Stimulated activated CD8-positive, alpha-beta memory T cell treated with anti-CD3 and anti-CD28 coated beads, Interleukin-15, amount 100 ng/mL, for 24 hours (primary cell): ENCODE measurements at places on chromosomes 2 and 18.

- DNase-seq, result no peak
Measured at GRCh38 chr2:146817613-146818012, 1027.2 kb upstream of the ACVR2A start.

- no peak for DNase-seq
Measured at GRCh38 chr18:50928551-50928950, 39.3 kb upstream of the ELAC1 start.

DNA sequence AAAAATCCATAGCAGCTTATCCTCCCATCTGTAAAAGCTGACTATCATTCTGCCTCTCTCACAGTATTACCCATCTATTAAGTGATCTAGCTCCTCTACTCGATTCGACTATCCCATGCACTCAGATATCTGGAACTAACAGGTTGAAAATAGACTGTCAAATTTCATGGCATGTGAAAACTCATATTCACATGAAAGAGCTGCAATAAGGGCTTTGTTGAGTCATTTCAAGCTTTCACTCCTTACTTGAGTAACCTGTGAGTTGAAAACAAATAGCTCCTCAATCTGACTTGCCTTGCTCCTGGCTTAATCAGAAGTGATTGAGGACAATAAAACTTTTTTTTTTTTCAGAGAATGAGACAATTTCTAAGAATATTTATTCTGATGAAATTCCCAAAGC, 192.4 kb upstream of the ERBB4 start:
- DNase-seq, result no peak

GRCh38 chr2:222547083-222547482, 108.8 kb downstream of the FARSB start:
- DNase-seq, result no peak

- DNase-seq, result no peak
Measured at GRCh38 chr18:76459312-76459686, 35.7 kb downstream of the ZNF516 start.

- DNase-seq, result no peak
Measured at GRCh38 chr2:132604561-132604960, 65.4 kb downstream of the LYPD1 start.

DNA sequence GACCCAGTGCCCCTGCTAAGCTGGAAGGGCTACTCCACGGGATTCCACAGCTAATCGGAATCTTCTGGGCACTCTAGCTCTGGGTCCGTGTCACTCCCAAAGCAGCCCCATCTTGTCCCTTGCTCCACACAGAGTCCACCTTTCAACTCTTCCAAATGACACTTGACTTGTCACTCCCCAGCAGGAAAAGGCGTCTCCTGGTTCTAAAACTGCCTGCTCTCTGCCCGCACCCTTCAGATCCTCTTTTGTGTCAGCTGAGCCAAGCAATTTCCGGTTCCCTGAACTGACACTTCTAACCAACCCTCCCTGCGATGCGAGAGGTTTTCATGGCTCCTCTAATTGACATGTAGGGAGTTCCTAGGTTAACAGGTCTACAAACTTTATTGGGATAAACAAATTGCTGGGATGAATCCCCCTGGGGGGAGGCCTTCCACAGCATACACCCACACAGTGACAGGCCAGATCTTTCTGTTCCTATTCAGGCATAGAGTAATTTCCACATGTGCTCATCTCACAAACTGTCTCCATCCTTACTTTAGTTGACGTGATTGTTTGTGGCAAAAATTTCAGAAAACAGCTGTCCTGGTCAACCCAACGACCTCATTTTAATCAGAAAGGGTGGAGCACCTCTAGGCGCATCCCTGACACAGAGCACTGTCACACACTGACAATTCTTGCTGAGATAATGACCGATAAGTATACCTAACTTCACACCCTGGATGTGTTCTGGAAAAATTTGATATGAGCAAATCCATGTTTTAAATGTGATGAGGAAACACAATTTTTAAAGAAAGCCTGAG, 104.9 kb downstream of the RBMS1 start:
- DNase-seq, result no peak

DNA sequence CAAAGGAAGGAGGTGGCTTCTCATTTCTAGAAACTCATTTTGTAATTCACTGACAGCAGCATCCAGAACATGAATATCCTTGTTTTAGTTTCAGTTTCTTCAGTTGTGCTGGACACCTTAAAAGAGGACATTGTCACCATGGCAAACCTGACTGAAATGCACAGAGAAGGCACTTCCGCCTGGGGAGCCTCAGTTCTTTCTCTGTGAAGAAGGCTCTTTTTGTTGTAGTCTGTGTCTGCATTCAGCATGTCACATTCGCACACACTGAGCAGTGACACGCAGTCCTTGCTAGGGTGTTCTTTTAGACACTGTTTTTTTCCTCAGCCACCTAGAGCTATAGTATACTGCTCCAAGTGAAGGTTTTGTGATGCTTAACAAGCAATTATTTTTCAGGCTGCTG, 9.5 kb upstream of the RPRM start:
- DNase-seq, result no peak

DNA sequence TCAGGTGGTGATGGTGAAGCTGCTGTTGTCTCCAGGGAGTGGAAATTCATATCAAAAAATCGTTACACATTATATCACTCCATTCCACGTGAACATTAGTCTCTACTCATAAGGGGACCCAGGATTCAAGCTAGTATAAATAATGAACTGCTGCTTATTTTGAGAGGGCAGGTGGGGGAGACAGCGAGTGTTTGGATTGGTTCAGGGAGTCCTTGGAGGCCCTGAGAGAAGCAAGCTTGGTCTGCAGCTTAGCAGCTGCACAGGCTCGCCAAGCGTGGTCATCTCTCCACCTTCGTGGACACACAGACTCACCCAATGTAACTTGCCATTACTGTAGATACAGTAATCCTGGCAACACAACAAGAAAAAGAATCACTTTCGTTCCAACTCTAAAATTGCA, 177.6 kb downstream of the ZNF521 start:
- DNase-seq, result no peak

DNA sequence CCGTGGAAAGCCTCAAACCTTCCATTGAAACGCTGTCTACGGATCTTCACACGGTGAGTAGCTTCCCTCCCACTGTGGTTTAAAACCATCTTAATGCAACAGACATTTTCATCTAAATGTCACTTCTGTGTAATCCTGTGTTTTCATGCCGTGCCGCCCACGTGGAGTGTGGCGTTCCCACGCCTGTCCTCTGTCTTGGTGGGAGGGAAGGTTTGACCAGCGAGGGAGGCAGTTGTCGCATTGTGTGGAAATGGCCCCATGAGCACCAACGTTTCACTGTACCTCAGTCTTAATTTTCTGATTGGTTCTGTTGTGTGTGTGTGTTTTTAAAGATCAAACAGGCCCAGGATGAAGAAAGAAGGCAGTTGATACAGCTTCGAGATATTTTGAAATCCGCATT, 88.6 kb downstream of the ITGB1BP1 start:
- DNase-seq, result no peak

DNA sequence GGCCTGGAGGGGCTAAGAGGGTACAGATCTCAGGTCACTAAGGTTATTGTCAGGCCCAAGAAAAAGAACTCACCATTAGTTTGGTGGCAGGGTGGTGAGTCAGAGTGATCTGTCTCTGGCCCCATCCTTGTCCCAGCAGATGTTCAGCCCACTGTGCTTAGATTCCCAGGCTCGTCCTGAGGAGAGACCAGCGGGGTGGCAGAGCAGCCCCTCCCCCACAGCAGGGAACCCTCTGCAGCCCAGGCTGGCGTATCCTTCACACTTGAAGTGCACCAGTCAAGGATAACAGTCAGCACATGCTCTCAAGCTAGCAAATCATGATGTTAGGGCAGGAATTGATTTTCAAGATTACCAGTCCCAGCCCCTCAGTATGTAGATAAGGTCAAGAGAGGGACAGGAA, 43.1 kb downstream of the TMEM185B start:
- no peak for DNase-seq

DNA sequence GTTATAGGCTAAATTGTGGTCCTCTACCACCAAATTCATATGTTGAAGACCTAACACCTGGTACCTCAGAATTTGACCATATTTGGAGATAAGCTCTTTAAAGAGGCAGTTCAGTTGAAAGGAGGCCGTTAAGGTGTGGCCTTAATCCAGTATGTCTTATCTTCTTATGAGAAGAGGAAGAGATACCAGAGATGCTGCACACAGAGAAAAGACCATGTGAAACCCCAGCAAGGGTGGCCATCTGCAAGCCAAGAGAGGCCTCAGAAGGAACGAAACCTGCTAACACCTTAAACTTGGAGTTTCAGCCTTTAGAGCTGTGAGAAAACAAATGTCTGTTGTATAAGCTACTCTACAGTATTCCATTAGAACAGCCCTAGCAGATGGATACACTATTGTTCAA, 528.1 kb upstream of the DCC start:
- DNase-seq, result no peak

- no peak for DNase-seq
Measured at GRCh38 chr2:118123561-118124232, 35.4 kb downstream of the INSIG2 start.

DNA sequence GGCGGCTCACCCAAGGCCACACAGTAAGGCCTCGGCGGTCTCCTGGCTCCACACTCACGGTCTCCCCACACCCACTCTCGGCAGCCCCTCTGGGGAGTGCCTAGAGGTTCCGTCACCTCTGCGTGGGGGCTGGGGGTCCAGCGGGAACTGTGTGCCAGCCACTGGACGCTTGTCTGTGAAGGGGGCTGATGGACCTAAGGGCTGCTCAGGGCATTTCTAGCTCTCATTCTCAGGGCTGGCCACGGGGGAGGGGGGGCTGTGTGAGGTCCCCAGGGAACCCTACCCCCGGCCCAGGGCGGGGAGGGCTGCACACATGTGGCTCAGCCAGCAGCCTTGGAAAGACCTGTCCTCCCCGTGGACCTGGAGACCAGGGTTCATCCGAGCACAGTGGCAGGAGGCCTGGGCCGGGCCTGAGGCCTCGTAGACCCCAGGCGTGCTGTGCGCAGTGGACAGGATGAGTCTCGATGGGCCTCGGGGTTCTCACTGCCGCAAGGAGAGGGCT, 27.1 kb upstream of the ODC1 start:
- DNase-seq, result no peak

DNA sequence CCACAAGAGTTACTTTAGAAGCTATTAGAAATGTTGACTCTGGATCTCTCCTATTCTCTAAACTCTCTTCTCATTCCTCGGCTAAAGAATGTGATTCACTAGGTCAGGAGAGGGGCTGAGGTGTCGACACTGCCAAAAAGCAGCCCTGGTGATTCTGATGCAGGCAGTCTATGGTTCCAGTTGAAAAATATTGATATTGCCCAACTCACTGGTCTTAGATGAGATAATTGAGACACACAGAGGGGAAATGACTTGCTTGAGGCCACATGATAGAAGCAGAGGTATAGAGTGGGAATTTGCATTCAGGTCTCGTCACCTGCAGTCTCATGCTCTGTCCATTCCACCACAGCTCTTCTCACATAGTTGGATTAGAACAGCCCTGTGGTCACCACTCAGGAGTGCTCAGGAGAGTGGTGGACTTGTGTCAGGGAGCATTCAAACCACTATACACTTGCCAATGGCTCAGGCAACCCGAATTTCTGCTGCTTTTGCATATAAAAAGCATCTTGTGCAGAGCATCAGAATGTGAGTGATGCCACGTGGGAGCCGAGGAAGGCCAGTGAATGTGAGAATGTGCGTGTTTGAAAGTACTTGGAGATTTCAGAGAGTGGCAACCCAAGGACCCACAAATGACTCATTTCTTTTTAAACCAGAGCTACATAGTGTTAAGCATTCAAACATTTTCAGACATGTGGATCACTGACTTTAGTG, 65.1 kb upstream of the CTLA4 start:
- no peak for DNase-seq

DNA sequence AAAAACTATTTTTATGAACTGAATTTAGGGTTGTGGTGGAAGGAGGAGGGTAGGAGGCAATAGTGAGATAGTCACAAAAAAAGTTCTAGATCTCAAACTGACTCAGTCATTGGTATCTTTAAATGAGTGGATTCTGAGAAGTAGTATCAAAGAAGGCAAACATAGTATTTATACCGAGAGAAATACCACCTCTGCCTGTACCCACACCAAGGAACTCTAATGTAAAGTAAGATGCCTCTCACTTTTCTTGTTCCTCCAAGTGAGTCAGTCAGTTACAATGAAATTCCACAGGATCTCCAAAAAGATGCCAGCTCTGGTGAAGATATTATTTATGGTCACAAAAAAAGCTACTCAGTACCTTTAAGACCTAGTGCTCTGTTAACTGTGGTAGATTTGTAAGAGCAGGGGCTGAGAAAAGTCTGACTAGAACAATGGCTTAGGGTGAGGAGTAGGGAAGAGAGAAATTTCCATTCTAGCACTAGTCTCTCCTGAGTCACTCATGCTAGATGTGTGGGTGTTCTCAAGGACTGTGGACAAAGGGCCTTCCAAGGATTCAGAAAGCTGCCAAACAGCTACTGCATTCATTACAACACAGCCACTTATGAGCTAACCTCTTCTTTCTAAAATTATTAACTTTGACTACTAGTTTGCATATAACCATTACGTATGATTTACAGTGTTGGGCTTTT, 36.3 kb downstream of the YWHAQ start:
- no peak for DNase-seq

- DNase-seq, result no peak
Measured at GRCh38 chr2:169895294-169895985, 68.2 kb downstream of the UBR3 start.

DNA sequence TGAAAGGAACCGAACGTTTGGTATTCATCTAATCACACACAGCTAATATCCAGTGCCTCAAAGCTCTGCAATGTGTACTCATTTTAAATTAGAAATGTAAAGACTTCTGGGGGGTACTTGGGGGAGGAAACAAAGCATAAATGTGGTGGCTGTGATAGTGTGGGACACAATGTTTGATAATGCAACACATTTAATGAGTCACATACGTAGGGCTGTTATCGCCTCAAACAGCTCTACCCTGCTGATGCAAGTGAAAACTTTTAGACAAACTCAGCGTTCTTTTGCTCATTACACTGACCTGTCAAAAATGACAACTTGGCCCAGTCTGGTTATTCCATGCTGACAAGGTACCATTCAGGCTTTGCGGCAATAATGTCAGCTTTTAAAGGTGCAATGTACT, 1227.1 kb upstream of the CELF4 start:
- DNase-seq, result no peak

GRCh38 chr18:36821681-36822080, 7.1 kb downstream of the TPGS2 start:
- DNase-seq, result no peak

GRCh38 chr2:111975819-111976218, 77.4 kb downstream of the MERTK start:
- no peak for DNase-seq

- DNase-seq, result no peak
Measured at GRCh38 chr2:8402222-8402621, 279.6 kb upstream of the ID2 start.

DNA sequence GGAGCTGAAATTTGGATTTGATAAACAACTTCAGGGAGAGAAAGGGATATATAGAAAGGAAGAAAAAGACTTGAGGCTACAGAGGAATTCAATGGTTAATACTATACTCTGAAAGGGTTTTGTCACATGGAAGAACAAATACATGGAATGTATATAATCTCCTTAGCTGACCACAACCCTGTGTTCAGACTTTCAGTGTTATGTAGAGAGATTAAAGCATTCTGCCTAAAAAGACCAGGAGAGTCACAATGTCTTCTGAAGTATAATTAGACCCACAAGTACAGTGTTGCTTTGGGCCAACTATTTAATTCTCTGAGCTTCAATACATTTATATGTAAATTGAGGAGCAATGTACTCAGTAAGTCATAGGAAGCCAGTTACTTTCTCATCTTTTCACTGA, 123.8 kb upstream of the FSHR start:
- no peak for DNase-seq

- DNase-seq, result no peak
Measured at GRCh38 chr18:6219116-6219717, 195.5 kb downstream of the L3MBTL4 start.
